ENCODE measurements at places on chromosomes 3 and 15.

GRCh38 chr15:38253351-38253781 lies 730 bp downstream of the SPRED1 start:
- peak; percentile 12 for DNase-seq

DNA sequence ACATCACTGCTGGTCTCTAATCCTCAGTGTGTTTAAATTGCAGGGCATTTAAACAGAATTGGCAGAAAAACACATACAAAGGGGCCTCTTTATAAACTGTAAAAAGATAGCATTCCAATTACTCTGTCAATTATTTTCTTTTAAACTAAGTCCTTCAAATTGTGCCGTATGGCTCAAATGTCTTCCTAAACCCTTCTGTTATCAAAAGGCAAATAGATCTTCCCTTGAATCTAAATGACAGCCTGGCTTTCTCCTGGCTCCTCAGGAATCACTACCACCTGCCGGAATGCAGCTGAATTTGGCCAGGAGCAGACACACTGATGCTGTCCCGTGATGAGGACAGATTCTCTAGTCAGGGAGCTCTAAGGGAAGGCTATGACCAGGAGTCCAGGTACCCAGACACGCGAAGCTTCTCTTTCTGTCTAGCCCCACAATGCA lies 85.6 kb downstream of the IGF2BP2 start:
- no peak for DNase-seq

DNA sequence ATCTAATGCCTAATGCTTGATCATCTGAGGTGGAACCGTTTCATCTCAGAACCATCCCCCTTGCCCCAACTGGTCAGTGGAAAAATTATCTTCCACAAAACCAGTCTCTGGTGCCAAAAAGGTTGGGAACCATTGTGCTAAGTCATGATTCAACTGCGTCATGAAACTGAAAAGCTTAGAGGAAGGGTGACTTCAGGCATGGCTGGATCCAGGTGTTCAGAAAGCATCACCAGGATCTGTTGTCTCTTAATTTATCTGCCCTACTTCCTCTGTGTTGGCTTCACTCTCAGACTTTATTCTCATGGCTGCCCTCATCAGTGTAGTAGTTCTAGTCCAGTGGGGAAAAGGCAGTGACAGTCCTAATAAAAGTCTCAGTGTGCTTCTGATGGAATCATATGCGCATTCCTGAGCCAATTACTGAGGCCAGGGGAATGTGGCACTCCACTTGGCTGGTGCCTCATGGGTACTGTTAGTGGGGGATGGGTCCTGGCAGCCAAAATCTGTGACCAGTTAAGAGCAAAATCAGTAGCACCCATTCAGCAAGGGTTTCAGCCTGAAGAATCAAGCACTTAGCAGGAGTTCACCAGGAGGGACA lies 110.3 kb downstream of the WNT5A start:
- DNase-seq: no peak

GRCh38 chr15:24954783-24955530 lies at the start of the genes SNRPN and SNURF:
Gene SNRPN (plus strand): TSS chr15:24954987. CDS start chr15:24974454, 19,467 bp downstream.
Gene SNURF (plus strand): TSS chr15:24954987. CDS start chr15:24955049, 62 bp downstream.
- DNase-seq: peak; percentile 73

DNA sequence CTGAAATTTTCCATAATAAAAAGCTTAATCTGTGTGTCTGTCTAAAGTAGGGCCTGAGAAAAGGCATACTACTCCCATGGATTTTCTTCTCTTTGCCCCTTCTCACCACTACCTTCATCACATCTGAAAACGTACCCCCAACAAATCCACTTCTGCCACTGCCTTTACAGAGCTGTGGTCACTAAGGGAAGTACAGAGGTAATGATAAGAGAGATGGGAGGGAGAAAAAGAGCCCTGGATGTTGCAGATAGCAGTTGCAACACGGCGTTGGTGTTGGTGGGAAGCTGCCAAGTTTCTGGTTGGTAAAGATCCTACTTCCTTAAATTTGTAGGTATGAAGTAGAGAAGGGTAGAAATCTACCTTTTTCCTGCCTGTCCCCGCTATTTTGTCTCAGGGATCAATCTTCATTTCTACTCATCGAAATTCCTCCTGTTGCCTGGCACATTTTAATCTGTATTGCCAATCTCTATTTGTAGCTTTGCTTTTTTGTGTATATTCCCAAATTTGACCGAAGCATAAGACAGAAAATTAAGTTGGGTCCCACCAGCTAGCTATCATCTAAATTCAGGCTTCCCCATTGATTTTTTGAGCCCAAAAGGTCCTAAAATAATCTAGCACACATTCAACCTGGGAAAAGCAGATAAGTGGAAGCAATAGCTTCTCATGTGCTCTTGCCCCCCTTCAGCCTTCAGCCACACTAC lies 102.9 kb downstream of the TFDP2 start:
- DNase-seq: no peak

DNA sequence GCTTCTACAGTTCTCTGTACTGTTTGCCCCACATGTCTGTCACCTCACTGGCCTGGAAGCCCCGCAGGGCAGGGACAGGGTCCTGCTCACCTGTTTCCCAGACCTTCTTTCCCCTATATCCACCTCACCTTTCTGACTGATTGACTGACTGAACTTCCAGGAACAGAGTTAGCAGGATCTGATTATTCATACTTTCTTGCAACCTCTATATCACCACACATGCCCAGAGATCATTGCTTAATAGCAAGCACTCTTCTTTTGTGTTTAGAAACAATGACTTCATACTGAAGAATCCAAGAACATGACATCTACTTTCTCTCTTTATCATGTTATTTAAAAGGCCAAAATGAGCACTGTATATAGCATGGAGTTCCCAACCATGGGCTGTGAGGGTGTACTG lies 18.0 kb upstream of the CLEC3B start:
- DNase-seq: no peak

DNA sequence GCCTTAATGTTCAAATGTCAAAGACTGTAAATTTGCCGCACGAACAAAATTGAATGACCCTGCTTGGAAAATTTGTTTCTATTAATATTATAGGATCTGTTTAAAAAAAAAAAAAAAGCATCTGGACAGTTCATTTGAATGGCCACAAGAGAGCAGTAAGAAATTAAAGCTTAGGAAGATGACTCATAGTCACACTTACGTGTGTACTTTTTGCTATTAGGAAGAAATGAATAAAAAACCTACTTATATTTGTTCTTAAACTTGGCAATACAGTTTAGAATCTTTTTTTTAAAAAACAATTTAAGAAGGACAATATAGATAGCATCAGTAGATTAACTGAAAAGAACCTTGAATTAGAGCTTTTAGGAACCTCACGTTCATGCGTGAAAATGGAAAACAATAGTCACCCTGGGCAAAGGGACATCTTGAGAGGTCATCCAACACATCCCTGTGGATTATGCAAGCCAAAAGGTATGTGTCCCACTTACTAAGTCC lies 621.8 kb downstream of the MECOM start:
- no peak for DNase-seq

DNA sequence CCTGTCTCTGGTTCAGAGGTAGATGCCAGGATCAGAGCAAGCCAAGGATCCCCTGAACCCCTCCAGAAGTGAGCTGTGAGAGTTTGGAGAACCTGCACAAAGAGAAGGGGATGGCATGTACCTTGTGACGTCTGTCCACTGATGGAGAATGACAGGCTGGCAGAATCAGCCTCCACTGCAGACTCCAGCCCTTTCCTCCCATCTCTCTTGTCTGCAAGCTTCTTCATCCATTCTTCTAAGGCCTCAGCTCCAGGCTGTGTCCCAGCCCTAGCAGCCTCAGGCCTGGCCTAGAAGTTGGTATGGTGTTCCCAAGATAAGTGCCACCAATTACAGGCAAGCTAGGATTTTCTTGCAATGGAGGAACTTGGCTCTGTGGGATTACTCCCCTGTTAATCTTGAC lies 8.6 kb downstream of the GALNT15 start:
- DNase-seq: no peak

DNA sequence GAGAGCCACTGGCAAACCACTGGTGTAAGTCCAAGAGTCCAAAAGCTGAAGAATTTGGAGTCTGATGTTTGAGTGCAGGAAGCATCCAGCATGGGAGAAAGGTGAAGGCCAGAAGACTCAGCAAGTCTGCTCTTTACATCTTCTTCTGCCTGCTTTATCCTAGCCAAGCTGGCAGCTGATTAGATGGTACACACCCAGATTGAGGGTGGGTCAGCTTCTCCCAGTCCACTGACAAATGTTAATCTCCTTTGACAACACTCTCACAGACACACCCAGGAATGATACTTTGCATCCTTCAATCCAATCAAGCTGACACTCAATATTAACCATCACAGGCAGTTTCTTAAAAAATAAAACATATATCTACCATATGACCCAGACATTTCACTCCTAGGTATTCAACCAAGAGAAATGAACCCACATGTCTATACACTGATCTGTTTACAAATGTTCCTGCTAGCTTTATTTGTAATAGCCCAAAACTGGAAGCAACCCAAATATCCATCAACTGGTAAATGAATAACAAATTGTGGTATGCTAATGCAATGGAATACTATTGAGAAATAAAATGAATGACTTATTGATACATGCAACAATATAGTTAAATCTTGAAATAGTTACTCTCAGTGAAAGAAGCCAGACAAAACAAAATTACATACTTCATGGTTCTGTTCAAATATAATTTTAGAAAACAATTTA lies 373.8 kb downstream of the ZNF385D start:
- DNase-seq: no peak

DNA sequence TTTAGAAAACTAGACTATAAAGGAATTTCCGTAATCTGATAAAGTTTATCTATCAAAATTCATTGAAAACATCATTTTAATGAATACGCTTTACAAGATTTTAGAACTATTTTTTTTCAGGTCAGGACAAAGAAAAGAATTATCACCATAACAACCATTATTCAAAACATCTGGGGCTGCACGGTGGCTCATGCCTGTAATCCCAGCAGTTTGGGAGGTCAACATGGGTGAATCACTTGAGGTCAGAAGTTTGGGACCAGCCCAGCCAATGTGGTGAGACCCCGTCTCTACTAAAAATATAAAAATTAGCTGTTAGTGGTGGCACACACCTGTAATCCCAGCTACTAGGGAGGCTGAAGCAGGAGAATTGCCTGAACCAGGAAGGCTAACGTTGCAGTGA lies 260.4 kb downstream of the WNT5A start:
- DNase-seq: no peak

DNA sequence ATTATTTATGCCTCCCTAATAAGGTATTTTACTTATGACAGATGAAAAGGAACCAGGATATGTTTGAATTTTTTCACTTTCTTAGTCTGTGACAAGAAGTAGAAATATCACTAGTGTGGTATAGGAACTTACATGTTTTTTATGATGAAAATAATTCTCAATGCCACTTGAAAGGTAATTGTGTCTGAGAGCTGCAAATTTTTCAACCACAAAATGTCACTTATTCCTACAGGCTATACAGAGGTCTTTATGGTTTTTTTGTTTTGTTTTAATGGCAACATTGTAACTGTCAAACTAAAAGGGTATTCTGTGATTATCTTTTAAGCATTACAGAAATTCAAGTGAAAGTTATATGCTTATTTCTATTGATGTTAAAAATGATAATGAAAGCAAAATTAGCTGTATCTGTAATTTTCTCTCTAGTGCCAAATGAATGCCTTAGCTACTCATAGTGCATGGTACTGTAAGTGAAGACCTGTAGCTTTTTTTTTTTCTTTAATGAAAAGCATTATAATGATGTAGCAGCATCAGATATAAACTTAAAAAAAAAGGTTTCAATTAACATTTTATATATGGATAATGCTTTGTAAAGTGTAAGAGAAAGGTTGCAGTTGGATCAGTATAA lies 14.7 kb downstream of the FEM1B start:
- DNase-seq: no peak

- DNase-seq: peak; percentile 31
Measured at GRCh38 chr3:139601191-139601961, 61.8 kb upstream of the RBP1 start.

DNA sequence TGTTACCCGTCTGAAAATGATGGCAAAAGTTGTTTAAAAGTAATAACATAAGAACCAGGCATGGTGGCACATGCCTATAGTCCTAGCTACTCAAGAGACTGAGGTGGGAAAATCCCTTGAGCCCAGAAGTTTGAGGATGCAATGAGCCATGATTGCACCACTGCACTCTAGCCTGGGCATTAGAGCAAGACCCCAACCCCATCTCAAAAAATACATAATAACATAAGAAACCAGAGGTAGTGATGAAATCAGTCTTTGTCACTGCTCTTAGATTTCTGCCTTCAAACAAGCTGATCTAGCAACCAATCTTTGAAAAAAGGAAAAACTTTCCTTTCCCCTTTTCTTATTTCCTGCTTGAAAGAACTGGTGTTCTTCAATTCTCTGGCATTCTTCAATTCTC lies 71.3 kb downstream of the TMCC1 start:
- DNase-seq: no peak

- no peak for DNase-seq
Measured at GRCh38 chr3:61944726-61945125, 383.4 kb downstream of the PTPRG start.

All from WERI-Rb-1 (cell line).